ENCODE measurements at places on chromosomes 12 and 14. TPM values are rescaled to one million over a fixed set of nuclear protein-coding genes. Genes with fewer than 3 reads are reported as not detected.

DNA sequence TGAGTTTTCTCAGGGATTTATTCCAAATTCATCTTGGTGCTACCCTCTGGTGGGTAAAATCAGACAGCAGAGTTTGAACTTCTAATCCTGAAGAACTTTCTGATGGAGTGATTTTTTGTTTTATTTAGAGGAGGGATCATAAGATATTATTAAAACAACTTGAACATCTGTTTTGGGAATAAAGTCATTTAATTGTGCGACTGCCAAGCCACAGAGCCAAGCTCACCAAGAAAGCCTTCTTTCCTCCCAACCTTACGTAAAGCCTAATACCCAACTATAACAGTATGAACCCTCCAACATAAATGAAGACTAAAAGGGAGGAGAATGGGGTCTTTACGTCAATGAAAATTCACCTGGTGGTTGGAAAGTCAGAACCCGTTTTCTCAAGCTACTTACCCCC, 205.5 kb upstream of the IGF1 start:
- DNase-seq, result no peak

Gene TAS2R8
- not detected for total RNA-seq

DNA sequence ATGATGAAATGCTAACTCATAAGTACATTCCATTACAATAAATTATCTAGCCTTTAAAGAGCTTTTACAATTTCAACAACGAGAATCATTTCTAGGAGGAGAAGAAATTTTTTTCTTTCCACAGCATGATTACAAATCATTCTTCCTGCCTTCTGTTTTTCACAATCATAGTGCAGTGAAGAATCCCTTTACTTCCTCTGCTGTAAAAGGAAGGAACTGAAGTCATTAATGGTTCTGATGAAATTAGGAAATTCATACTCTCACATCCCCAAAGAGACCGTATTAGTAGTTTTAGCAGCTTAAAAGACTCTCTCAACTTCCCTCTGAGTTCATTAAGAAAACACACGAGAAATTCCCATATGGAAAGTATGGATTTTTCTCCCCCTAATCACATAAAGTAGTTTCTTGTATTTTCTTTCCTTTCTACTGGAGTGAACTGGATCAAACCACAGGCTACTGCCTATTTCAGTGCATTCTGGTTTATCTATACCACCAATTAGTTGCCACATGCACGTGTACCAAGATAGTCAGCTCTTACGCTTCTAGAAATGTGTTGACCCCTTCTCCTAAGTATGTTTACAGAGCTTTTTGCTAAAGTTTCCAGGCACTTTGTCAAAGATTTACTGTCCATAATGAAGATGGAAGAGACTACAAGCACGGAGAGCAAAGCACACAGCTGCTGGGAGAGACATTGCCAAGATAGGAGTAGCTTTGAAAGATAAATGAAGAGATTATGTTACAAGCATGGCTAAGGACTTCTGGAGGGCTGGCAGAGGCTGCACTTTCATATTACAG, 58.9 kb upstream of the KITLG start:
- no peak for DNase-seq

DNA sequence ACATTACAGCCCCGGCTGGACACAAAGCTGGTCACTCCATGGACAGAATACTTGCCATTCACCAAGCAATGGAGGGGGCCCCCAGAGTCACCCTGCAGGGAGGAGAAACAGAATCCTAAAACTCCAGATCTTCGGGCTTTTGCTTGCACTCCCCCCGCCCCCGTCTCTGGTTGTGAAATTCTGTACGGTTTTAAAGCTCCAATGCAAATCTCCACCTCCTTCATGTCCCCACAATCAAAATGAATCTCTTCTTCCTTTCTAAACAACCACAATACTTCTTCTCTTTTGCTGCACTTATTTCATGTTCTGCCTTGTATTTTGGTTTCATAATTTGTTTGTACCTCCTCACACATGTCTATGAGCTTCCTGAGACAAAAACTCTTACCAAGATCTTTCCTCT, 5.8 kb upstream of the BIN2 start:
- DNase-seq, result no peak

DNA sequence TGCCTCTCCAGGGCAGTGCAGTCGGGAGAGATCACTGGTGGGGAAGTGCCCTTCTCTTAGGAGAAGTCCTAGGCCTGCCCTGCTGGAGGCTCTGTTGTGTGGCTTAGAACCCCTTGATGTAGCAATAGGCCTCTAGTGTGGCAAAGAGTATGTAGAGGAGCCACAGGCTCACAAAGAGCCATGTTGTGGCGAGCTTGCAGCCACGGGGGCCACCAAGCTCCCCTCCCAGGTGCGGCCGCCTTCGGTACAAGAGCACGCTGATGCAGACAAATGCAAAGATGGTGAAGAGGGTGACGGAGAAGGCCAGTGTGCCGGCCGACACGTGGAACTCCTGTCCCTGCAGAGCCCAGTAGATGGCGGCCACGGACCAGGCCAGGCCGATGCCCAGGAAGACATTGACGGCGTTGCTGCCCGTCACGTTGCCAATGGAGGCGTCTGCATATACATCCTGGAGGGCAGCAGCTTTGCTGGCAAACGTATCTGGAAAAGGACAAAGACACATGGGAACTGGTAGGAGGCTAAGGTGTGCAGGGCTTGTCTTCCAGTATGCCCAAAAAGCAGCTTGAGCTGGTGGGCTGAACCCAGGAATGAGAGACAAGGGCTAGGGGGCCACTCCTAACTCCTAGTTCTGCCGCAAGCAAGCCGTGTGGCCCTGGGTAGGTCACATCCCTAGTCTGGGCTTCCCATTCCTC, 142.8 kb downstream of the SLC8A3 start:
- DNase-seq, result no peak

Gene DHRS1
- 25.5 TPM for total RNA-seq

DNA sequence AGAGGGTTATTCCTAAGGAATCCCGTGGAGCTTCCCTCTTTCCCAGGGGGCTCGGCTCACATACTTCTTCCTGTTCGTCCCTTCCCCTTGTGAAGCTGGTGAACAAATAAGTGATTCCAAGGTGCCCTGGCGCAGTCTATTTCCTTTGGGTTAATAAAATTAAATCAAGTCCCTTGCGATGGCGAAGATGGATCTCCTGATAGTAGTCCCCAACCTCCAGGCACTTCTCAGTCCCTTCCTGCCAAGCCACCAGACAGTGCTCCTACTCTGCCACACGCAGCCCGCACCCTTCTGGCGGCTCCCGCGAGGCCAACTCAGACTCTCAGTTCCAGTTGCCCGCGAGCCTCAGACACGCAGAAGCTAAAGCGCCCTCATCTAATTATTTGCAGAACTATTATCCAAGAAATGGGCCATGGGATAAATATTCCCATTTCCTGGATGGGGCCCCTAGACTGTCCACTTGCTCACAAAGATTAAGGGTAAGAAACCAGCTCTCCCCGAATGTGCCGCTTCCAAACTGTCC, 2.4 kb upstream of the SIX6 start:
- DNase-seq, result no peak

DNA sequence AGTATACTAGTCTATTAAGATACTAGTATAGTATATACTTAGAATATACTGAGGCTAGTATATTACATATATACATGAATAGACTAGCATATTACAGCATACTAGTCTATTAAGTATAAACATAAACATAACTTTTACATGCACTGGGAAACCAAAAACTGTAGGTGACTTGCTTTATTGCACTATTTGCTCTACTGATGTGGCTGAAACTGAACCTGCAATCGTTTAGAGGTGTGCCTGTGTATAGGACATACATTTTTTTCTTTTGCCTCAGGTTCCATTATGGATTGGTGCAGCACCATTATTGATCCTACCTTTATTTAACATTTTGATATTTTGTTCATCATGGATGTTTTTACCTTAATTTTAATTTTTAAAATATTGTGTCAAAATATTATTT, 143.2 kb upstream of the RGS6 start:
- DNase-seq, result no peak

Gene COQ10A
- 21.6 TPM for total RNA-seq
